Bone marrow (tissue), 2 donors: ENCODE measurements at places on chromosomes 5 and 9.

DNA sequence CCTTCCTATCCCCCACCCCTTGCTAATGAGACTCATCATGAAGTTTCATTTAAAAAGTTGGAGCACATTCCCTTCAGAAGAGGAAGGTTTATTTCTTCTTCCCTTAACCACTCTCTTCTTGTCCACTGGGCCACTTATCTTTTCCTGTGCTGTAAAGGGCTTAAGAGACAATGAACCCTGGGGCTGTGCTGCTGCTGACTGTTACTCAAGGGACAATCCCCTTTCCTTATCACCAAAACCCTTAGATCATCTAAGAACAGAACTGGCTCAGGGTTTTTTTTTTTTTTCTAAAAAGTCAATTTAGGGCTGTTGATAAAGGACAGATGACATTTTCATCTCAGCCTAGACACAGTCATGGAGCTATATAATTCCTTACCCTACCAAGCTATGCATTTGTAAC, 29.6 kb downstream of the CAPSL start:
- no peak for DNase-seq

- DNase-seq = no peak
Observed at GRCh38 chr9:70119786-70120185, 76.1 kb downstream of the MAMDC2 start.

DNA sequence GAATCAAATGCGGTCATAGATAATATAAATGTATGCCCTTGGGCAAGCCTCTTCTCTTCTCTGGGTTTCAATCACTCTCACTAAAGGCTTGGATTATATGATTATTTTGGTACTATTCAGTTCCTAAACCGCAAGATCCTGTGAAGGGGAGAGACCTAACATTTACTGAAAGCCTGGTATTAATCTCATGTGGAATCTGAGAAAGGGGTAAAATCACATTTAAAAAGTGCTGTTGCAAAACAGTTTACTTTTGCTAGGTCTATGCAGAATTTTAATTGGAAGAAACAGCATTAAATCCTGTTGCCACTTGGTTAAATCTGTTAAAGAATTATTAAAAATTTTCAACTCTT, 50.7 kb downstream of the SLC44A1 start:
- DNase-seq = no peak

DNA sequence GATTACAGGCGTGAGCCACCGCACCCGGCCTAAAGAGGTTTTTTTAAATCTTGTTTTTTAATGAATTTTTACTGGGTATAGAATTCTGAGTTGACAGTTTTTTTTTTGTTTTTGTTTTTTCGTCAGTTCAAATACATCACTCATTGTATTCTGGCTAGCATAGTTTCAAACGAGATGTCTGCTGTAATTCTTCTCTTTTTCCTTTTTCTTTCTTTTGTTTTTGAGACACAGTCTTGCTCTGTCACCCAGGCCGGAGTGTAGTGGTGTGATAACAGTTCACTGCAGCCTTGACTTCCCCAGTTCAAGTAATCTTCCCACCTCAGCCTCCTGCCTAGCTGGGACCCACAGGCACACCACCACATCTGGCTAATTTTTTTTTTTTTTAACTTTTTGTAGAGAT, 2.2 kb upstream of the PRRT1B start:
- no peak for DNase-seq

DNA sequence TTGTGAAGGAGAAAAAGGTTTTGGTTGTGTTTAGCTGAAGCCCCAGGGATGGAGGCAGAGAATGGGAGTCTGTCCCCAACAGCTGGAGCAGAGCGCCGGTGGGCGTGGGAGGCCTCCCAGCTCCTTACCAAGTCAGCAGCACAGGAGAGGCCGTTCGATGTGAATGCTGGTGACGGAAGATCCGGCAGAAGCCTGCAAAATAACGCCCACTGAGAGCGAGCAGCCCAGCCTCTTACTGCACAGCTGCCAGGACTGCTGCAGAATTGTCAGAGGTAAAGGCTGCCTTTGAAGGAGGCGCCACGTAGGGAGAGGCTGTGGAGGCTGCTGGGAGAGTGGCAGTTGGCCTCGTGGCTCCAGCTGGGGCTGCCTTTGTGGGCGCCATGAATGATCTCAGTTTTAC, 26.2 kb downstream of the ANGPTL2 start:
- no peak for DNase-seq

DNA sequence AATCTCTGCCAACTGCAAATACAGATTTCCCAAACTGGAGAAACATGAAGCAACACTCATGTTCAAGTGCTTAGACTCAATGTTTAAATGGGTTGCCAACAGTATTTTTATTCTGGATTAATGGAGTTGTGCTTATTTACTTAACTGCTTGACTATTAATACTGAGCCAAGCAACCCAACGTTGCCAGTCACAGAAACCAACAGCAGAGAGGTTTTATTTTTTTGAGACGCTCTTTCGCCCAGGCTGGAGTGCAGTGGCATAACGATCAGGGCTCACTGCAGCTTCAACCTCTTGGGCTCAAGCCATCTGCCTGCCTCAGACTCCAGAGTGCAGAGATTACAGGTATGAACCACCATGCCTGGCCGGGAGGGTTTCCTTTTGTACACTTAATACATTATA, 8.5 kb upstream of the TMEM268 start:
- DNase-seq = no peak

- DNase-seq = no peak
Observed at GRCh38 chr9:109588415-109588814, 90.3 kb upstream of the PTPN3 start.

GRCh38 chr5:100950985-100951384, 47.9 kb upstream of the ST8SIA4 start:
- no peak for DNase-seq

GRCh38 chr5:11319836-11320580, 559.0 kb upstream of the DAP start:
- DNase-seq = no peak

DNA sequence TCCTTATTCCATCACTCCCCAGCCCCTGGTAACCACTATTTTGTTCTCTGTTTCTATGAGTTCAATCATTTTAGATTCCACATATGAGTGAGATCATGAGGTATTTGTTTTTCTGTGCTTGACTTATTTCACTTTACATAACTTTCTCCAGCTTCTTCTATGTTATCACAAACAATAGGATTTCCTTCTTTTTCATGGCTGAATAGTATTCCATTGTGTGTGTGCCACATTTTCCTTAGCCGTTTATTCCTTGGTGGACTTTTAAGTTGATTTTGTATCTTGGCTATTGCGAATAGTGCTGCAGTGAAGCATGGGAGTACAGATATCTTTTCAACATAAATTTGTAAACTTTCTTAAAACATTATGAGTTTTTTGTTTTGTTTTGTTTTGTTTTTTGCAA, 15.1 kb downstream of the SYK start:
- no peak for DNase-seq

GRCh38 chr5:31537851-31538250, 5.8 kb downstream of the C5orf22 start:
- no peak for DNase-seq

- DNase-seq = no peak
Observed at GRCh38 chr5:172886974-172887501, 53.0 kb downstream of the ERGIC1 start.

GRCh38 chr5:98957307-98957706, 28.5 kb upstream of the CHD1 start:
- DNase-seq = no peak

GRCh38 chr5:135223404-135223803, 175.6 kb downstream of the MACROH2A1 start:
- no peak for DNase-seq

DNA sequence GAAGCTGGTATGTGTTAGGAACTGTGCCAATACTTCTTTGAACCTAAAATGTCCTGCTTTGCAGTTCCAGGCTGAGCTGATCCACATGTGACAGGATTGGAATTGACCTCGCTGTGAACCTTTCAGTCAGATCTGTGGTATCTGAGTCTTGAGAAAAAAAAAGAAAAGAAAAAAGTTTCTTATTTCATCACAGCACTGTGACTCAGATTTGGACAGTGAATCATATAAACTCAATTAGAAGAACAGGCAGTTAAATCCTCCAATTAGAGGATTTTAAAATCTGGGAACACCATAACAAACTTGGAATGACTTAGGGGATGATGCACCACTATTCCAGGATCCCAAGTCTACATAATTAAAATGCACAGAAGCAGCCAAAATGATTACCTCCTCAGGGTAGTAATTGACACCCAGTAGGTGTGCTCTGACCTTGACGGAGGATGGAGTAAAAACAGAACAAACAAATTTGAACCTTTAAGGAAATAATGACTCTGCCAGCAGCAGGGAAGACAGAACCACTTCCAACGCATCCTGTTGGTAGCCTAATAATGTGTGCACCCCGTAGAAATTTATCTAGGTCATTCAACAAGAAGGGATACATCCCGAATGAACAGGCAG, 57.8 kb upstream of the RAI14 start:
- no peak for DNase-seq

- DNase-seq = no peak
Observed at GRCh38 chr9:135290566-135290965, 189.0 kb upstream of the PPP1R26 start.

DNA sequence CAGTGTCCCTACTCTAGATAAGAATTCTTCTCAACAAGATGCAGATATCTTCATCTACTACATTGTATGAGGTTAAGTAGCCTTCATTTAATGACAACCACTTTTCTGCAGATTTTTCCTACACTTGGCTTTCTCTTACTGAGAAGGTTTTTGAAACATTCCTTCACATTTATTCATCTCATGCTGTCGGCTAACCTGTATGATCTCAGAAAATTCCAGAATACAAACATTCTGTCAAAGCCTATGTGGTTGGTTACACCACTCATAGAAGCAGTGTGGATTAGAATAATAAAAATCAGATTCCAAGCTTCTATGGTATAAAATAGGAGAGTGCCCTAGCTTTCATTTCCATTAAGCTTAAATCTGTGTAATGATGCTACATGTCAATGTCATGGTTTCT, 39.4 kb upstream of the ERCC6L2 start:
- no peak for DNase-seq
